SW 1271 (cell line): ENCODE measurements at places on chromosomes 4 and X.

DNA sequence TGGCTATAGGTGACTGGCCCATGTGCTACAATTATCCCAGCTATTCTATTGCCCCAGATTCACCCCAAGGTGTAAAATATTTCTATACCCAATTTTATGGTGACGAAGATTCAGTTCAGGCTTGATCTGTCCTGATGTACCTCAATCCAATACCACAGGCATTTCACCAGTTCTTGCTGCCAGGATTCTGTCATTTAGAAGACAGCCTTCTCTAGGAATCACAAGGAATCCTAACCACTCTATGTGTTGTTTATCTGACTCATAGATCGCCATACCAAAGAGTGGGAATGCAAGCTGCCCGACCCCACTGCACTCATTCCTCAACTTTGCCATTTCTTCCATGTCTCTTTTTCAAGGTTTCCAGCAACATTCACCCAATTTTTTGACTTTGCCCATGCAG lies 355.0 kb upstream of the EMCN start:
- no peak for DNase-seq

GRCh38 chr4:184979461-184980124 lies 38.7 kb upstream of the HELT start:
- no peak for DNase-seq

DNA sequence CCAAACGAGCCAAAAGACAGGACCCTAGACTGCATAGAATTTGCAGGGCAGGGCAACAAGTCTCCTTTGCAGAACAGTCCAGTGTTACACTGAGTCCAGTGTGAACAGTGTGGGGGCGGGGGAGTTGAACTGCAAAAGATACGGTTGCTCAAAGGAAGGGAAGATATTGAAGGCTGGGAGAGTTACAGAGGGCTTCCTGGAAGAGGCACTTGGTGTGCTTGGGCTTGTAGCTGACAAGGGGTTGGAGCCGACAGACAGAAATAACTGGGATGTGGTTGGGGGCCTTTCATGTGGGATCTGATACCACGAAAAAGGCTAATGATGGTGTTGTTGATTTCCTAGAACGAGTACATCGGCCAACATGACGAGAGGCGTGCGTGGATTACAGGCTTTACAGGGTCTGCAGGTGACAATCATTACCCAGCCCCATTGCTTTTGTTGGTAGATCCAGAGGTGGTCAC lies 6.1 kb downstream of the XPNPEP2 start:
- no peak for DNase-seq

GRCh38 chrX:50747471-50747900 lies 66.5 kb downstream of the SHROOM4 start:
- DNase-seq = no peak

- DNase-seq = no peak
These were observed 25.4 kb downstream of the SORCS2 start for GRCh38 chr4:7217474-7218321.
